ENCODE measurements at places on chromosomes 5 and 9.
A peak's percentile ranks its signal among the peaks of the same experiment; 100 is the strongest.

- peak; percentile 73 for DNase-seq
Measured at GRCh38 chr5:36079200-36079781, 12.6 kb upstream of the UGT3A2 start.

DNA sequence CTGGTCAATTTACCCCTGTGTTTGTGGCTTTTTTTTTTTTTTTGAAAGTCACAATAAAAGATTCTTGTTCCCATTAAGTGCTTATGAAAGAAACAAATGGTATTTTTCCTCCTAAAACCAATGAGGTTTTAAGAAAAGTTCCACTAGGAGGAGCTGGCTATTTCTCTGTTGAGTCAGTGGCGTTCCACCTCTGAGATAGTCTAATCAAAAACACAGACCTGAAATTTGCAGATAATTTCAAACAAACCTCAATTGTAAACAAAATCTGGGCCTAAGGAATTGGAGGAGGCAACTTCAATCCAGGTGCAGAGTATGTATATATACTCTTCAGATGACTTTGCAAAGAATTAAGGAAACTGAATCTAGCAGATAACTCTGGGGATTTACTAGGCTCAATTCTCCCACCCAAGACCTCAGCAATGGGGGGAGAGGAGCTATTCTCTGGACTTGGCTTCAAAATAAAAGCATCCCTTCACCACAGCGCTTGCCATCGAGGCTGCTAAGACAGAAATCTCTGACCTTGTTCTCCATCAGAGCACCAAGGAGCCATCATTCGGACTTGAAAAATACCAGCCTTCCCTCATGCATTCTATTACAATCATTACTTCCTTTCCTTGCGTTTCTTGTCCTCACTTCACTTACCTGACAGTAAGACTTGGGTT lies 52.4 kb downstream of the FANCC start:
- DNase-seq: no peak

- no peak for DNase-seq
Measured at GRCh38 chr5:99639905-99640304, 711.1 kb upstream of the CHD1 start.

DNA sequence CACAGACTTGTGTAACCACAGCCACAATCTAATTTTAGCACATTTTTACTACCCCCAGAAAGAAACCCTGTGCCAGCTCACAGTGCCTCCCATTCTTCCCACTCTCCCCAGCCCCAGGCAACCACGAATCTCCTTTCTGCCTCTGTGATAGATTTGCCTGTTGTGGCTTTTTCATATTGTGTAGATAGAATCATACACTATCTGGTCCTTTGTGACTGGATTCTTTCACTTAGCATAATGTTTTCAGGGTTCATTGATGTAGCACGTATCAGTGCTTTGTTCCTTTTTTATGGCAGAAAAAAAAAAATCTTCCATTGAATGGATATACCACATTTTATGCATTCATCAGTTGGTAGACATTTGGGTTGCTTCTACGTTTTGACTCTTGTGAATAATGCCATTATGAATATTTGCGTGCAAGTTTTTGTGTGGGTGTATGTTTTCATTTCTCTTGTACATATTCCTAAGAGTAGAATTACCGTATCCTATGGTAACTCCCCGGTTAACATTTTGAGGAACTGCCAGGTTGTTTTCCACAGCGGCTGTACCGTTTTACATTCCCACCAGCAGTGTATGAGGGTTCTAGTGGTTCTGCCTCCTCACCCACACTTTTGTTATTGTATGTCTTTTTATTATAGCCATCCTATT lies 64.5 kb downstream of the RCL1 start:
- DNase-seq: no peak

DNA sequence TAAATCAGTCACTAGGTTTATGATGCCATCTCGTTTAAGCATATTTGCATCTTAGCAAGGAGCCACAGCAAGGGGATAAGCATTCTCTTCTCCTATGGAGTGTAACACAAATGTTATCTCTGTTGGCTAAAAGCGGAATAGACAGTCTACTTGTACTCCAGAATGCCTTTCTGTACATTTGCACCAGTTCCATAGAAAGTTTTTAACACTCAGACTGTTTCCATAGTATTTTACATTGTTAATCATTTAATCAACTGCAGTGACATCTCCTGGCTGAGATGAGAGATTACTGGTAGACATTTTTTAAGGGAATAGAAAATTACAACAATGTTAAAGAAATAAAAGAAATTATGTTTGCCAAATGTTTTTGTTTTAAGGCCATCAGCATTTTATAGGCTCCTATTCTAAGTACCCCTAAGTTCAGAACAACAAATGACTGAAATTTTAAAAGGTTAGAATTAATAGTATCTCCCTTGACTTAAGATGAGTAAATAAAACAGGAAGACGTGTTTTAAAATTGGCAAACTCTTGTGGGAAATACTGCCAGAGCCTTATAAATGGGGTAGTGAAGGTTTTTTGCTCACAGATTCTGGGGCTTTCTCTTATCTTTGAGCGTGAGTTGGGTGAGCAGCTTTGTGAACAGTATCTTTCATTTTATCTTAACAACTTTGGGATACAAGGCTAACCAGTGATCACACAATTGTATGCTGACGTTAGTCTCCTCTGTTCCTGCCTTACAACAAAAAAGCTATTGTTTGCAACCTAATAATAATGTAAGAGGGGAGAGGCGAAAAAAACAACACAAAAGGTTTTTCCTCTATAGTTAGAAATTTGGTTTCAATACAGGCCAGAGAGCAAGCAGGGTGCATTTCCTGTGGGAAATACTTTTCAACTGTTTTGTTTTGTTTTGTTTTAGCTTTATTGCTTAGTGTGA lies 294.3 kb downstream of the FBXL7 start:
- DNase-seq: no peak

All from Jurkat, Clone E6-1 (cell line).